CD4-positive, alpha-beta T cell treated with Interleukin-6 at 100 ng/mL for 8 hours (primary cell): ENCODE measurements at places on chromosomes 6 and 20.

DNA sequence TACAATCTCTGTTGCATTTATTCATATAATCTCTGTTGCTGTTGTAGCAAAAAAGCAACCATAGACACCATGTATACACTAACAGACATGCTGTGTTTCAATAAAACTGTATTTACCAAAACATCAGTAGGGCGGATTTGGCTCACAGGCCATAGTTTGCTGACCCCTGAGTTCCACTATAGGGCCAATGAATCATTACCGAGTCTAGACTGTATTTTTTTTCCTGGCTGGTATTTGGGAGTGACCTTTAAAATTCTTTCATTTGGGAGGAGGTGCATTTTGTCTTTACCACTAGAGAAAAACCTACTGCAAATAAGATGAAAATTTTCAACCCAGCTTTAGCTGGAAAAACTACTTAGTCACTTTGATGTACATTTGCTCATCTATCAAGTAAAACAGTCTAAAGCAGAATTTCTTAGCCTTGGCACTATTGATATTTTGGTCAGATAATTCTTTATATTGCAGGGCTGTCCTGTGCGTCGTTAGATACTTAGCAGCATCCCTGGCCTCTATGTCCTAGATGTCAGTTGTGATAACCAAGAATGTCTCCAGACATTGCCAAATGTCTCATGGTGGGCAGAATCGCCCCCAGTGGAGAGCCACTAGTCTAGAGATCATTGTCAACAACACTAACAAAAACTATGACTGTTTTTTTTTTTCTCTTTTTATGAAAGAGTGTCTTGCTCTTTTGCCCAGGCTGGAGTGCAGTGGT is 39.5 kb downstream of the DCBLD1 start:
- DNase-seq = no peak

GRCh38 chr6:137958811-137959565 is 91.9 kb downstream of the TNFAIP3 start:
- no peak for DNase-seq

DNA sequence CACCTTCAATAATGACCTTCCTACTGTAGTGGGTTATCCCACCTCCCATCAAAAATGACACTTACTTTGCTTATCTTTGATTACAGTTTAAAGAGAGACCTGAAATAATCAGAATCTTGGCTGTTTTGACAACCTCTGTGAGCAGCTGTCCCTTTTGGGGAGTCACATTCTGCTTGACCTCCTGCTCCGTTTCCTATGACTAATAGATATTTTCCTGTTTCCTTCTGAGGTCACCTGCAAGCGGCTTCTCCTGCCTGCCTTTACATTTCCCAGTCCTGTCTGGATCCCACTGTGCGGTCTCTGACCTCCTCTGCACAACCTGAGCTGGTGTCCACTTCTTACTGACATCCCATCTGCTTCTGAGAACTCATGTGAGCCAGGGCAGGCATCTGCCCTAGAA is 54.2 kb downstream of the TRAM2 start:
- DNase-seq = no peak

GRCh38 chr20:48052475-48052835 is 267.2 kb upstream of the SULF2 start:
- DNase-seq = no peak

DNA sequence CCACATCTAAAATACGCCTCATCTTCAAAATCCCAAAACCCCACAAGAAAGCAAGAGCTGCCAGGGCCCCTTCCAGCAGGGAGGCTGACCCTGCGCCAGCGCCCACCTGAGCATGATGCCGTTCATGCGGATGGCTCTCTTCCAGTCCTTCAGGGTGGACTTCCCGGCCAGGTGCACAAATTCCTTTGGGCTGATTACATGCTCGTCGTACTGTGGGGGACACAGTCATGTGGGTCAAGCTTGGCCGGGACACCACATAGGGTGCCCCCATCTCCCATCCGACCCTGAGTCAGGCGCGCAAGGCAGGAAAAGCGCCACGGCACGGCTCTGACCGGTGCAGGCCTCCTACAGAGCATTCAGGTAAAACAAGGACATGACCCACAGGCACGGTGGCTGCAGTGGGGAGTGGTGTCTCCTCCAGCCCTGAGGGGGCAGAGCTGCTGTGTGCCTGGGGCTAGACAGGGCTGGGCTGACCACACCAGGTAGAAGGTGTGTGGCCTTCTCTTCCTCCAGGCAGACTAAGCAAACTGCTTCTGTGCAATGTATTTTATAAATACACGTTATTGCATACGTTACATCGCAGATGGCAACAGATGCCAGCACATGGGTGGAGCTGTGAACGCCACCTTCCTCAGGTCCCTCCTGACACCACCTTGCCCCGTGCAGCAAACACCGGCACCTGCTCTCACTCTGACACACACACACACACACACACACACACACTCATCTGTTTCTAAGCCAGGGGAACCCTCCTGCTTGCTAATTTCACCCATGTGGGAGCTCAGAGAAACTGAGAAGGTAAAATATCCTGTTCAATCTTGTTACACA is 23.8 kb upstream of the HELZ2 start:
- no peak for DNase-seq

- peak; percentile 18 for DNase-seq
Measured at GRCh38 chr6:24520929-24521546, 26.3 kb downstream of the ALDH5A1 start.

DNA sequence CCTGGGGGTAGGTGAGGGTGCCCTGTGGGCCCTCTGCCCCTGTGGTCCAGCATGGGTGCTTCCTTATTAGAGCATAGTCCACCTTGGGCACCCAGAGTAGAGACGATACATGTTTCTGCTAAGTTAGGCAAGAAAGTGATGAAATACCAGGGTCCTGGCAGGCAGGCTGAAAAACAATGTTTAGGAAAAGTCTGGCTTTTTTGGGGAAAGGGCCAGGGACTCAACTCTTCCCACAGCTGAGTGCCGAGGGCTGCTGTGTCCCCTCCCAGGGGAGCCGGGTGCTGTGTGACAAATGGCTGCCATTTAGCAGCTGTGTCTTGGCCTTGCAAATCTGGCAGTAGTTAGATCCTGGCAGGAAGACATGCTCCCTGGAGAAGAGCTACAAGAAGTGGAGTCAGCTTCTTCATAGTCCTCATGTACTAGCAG is 61.5 kb downstream of the RREB1 start:
- DNase-seq = no peak

DNA sequence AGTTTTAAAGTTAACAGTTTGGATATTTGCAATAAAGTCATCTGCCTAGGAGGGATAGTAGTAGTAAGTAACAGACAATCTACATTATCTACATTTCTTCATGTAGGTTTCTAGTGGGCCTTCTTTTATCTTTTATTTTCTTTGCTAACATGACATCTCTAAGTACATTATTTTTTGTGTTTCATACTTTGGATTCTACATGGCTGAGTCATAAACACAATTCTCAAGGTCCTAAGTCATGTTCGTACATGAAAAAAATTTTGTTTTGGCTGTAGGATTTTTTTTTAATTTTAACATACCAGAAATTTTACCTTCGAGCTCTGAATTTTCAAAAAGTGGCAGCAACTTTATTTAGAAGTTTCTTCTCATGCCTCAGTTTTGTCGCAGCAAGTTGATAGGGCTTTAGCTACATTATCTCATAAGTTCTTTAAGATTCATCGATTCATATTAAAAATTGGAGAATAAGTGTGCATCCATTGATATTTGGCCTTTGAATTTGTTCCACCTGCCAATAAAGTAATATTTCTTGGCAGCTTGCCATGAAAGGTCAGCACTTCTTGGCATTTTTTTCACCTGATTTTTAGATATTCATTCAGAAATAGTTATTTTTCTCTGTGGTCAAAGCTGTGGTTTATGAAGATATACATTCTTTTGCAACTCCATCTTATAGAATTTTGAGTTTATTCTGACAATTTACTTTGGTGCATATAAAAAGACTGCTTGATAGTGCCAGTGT is 146.2 kb downstream of the GRIK2 start:
- DNase-seq = no peak

GRCh38 chr20:37521061-37521771 is at the start of gene NNAT:
TSS of gene NNAT (plus strand) at chr20:37521250. CDS start at chr20:37521332, 82 bp downstream.
- no peak for DNase-seq

DNA sequence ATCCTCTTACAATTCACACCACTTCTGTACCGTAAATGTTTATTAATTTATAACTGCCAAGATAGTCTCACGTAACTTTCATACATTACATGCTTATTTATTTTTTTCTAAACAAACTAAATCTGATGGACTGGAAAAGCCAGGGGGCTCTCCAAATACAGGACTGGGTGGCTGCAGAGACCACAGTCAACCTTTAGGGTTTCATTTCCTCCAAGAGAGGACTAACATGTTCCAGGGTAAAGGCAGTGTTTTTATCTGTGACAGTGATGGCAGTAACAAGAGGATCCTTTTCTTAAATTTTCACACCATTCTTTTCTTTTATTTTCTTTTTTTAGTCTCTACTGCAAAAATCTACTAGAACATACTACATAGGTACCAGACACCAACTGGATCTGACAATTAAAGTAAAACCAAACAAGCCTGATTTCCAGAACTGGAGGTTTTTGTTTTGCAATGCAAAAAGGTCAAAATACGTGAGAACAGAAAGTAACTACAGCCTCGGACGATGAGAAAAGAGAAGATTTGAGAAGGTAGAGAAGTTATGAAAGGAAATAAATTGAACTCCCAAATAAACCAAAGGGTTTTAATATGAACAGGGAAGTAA is 1.2 kb downstream of the LMBRD1 start:
- DNase-seq = no peak

GRCh38 chr20:21503345-21503744 is 10.5 kb downstream of the NKX2-2 start:
- no peak for DNase-seq

DNA sequence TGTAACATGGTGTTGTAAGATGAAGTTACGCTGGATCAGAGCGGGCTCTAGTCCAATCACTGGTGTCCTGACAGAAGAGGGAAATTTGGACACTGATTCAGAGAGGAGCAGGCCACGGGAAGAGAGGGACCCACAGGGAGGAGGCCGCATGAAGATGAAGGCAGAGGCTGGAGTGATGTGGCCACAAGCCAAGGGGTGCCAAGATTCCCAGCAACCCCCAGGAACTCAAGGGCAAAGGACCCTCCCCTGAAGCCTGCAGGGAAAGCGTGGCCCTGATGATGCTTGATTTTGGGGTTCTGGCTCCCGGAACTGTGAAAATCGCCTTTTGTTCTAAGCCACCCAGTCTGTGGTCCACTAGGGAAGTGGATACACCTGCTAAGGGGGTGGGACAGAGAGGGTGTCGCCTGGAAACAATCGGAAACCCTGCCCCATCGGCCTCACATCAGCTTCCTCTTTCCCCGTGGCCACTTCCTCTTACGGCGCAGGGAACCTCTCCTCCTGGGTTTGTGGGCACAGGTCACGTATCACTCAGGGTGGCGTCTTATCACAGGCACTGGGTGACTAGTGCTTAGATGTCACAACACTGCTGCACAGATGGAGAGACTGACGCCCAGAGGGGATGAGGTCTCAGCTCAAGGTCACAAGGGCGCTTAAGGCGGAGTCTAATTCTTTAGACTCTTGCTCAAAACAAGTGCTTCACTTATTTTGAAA is 58.0 kb downstream of the SULF2 start:
- DNase-seq = peak; percentile 80

- no peak for DNase-seq
Measured at GRCh38 chr6:122454673-122455072, 16.9 kb downstream of the SERINC1 start.
